Ecto neural progenitor cell (in vitro differentiated cells): ENCODE measurements at places on chromosomes 3 and 15.
A peak's percentile ranks its signal among the peaks of the same experiment; 100 is the strongest.

- peak; percentile 68 for DNase-seq
Measured at GRCh38 chr3:62379321-62379798, 6.0 kb upstream of the FEZF2 start.

DNA sequence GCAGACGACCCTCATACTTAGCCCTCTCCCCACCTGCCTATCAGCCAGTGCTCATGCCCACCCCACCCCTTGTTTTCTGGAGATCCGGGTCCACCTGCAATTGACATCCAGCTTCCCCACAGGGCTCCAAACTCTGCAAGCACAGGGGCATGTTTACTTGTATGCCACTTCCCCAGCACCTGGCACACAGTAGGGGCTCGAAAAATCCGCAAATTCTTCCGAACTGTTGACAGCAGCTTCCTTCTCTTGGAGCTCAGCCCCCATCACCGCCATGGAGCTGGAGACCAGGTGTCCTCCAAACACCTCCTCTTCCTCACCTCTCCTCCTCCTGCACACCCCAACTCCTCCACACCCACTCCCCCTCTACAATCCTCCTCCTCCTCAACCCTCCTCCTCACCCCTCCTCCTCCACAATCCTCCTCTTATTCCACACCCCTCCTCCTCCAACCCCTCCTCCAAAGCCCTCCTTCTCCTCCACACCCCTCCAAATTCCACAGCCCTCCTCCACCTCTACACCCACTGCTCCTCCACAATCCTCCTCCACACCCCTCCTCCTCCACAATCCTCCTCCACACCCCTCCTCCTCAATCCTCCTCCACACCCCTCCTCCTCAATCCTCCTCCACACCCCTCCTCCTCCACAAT lies 70.4 kb upstream of the BLM start:
- DNase-seq: no peak

DNA sequence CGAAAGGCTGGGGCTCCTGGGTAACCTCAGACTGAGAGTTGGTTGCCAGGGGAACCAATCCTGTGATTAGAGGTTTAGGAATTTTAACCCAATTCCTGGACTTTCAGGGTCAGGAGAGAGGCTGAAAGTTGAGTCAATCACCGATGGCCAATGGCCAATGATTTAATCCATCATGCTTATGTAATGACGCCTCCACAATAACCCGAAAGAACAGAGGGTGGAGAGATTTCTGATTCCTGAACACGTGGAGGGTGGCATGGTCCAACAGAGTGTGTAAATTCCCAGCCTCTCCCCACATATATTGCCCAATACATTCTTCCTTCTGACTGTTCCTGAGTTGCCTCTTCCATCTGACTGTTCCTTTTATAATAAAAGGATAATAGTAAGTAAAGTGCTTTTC lies 137.2 kb upstream of the CBLB start:
- DNase-seq: no peak

GRCh38 chr3:72231439-72232196 lies 446.7 kb upstream of the PROK2 start:
- no peak for DNase-seq
